ENCODE measurements at places on chromosomes 6 and 20.

DNA sequence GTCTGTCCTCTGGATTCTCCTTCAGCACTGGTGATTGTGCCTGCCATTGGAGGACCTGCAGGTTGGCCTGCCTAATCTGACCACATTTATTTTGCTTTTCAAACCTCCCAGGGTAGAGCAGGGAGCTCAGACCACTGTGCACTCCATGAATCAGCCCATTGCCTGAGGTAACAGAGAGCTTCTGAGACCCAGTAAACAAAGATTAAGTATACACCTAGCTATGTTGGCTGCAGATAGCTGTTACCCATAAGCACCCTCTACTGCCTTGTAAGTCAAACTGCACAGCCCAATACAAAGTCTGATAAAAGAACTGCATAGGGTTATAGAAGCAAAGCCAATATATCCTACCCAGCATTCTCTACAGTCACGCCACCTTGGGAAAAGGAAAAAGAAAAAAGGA, 338.7 kb downstream of the HTR1B start:
- H3K4me1 ChIP-seq: no peaks in the 10 kb centered on the region

GRCh38 chr6:20497216-20498040, 36.8 kb upstream of the CDKAL1 start:
- DNase-seq: no peak
- peak overlapping the region; percentile 53 for H3K27ac ChIP-seq
- no peak overlapping the region for H3K4me3 ChIP-seq
- H3K36me3 ChIP-seq: no peaks in the 10 kb centered on the region
- no peaks in the 10 kb centered on the region for H3K4me1 ChIP-seq

DNA sequence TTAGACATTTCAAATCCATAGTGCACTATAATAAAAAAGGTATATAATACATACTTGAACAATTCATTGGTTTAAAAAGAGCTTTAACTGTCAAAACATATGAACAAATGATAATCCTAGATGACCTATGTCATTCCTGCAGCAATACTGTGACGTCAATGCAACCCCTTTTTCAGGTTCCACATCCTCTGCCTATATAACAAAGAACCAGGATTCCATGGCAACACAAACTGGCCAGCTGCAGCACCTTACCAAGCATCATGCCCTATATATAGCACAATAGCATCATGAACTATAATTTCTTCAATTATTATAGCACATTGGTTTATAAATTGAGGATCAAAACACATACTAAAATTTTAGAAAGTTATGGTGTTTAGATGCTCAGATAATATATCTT, 578 bp upstream of the PTCHD4 start:
- H3K4me1 ChIP-seq: no peaks in the 10 kb centered on the region
- no peaks in the 10 kb centered on the region for H3K36me3 ChIP-seq
- DNase-seq: no peak
- no peak overlapping the region for H3K4me3 ChIP-seq

DNA sequence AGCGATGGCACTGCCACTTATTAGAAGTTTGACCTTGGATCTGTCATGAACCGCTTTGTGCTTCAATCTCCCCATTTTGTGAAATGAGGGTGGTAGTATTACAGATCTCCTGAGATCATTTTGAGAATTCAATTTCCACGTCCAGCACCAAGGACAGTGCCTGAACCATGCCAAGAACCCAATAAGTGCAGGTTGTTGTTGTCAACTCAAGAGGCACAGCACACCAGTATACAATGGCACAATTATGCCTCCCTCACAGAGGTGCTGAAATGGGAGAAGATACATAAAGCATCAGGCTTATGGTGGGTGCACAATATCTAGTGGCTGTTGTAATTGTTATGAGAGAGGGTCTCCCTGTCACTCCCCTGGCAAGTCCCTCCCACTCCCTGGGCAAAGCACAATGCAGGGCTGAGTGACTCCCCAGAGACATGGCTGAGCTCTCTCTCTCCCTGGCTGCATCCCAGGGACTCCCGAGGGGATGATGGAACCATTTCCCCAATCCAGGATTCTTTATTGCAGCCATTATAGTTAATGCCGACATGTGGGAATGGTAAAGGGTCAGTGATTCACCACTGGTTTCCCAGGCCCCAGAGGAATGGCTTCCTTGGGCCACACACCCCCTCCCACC, 78.7 kb downstream of the CDH22 start:
- no peaks in the 10 kb centered on the region for H3K36me3 ChIP-seq
- H3K4me3 ChIP-seq: no peak overlapping the region
- no peak for DNase-seq

DNA sequence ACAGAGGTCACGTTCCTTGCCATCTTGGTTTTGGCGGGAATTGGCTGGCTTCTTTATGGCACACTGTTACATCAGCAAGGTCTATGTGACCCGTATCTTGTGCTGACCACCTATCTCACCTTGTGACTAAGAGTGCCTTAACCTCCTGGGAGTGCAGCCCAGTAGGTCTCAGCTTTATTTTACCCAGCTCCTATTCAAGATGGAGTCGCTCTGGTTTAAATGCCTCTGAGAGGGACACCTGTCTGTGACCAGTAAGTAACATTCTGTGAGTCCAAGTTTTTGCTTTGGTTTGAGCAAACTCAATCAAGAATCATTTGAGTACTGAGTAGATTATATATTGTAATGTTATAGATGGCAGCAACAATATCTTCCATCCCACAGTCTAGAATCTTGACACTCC, 85.0 kb downstream of the BMP2 start:
- H3K27me3 ChIP-seq: no peaks in the 10 kb centered on the region
- no peak overlapping the region for H3K4me3 ChIP-seq
- no peak for DNase-seq
- no peaks in the 10 kb centered on the region for H3K4me1 ChIP-seq

All from adrenal gland (tissue), 19 donors.